NCI-H1417 (cell line): ENCODE measurements at places on chromosomes 12 and 14.

- DNase-seq = no peak
Measured at GRCh38 chr12:70783455-70783854, 137.1 kb downstream of the PTPRR start.

DNA sequence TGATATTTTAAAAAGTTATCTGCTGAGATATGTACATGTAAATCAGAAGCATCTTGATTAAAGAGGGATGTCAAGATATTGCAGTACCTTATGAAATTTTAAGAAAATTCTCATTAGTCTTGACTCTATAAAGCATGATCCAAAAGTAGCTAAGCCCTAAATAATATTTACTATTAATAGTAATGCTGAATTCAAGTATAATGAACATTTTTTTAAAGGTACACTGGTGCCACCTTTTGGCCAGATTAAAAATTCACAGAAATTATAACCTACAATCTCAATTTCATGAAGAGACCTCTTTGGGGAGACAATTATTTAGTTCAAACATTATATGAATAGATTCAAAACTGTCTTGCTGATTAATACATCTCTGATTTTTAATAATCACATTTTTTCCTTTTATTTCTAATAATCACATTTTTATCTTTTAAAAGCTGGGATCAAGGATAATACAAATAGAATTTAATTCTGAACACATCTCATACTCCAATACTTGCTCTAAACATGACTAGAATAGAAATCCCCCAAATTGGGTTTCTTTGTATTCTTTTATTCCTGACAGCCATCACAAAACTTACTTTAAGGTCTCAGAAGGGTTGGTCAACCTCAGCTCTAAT, 13.4 kb downstream of the AKAP5 start:
- peak; percentile 34 for DNase-seq

GRCh38 chr14:50719911-50720759, 52.0 kb upstream of the SAV1 start:
- no peak for DNase-seq

DNA sequence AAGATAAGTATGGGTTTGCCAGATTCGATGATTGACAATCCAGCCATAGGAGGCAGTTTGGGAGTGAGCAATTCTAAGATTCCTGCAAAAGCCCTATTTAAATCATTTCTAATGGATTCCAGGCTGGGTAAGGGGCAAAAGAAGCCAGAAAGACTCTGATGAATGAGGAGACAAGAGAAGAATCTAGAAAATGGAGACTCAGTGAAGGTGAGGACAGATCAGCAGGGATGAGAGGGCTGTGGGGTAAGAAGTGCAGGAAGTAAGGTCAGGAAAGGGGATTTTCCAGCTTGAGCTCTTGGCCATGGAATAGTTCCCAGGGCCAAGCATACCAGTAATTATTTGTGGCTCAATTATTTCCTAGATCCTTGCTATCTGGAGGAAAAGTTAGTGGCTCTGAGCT, 87.3 kb downstream of the TMX1 start:
- no peak for DNase-seq

- no peak for DNase-seq
Measured at GRCh38 chr14:24382064-24382371, 14.0 kb downstream of the NFATC4 start.

- no peak for DNase-seq
Measured at GRCh38 chr14:83777516-83777915, 1752.4 kb upstream of the FLRT2 start.

DNA sequence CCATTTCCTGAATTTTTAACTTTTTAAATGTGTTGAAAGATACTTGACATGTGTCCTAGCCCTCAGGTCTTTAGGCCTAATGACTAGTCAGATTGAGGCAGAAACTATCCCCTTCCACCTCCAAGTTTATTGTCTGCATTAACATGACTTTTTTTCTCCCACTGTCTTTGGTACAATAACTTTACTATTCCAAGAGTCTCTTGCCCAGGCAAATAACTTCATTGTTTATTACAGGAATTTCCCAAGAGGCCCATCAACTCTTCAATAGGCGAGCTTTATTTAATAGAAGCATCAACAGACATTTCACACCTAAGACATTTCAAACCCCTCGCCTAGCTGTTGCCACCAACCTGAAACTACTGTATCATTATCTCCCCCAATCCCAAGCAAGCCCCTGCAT, 10.7 kb downstream of the NFKBIA start:
- DNase-seq = no peak

DNA sequence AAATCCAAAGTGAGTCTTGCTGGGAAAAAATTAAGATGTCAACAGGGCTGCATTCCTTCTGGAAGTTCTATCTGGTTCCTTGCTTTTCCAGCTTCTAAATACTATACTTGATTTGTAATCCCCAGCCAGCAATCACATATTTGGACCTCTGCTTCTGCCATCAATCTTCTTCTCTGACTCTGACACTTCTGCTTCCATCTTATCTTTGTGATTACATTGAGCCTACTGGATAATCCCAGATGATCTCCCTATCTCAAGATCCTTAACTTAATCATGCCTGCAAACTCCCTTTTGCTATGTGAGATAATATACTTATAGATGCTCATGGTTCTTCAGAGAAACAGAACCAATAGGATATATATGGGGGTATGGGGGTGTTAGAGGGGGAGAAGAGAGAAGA, 49.9 kb upstream of the ZDHHC17 start:
- no peak for DNase-seq

DNA sequence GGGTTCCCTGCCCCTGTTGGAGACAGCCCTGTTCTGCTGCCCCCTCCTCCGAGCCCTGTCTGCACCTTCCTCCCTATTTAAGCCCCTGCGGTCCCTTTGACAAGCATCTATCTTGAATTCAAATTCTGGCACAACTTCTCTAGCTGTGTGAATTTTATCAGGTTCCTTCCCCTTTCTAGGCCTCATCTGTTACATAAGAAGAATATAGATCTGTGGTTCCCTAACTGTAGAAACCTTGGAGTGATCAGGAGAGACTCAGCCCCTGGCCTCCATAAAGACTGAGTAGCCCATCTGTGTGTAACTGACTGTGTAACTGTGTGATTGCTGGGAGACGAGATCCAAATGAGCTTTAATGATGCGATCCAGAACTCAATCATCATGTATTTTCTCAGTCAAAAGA, 13.0 kb upstream of the RACGAP1 start:
- DNase-seq = no peak

DNA sequence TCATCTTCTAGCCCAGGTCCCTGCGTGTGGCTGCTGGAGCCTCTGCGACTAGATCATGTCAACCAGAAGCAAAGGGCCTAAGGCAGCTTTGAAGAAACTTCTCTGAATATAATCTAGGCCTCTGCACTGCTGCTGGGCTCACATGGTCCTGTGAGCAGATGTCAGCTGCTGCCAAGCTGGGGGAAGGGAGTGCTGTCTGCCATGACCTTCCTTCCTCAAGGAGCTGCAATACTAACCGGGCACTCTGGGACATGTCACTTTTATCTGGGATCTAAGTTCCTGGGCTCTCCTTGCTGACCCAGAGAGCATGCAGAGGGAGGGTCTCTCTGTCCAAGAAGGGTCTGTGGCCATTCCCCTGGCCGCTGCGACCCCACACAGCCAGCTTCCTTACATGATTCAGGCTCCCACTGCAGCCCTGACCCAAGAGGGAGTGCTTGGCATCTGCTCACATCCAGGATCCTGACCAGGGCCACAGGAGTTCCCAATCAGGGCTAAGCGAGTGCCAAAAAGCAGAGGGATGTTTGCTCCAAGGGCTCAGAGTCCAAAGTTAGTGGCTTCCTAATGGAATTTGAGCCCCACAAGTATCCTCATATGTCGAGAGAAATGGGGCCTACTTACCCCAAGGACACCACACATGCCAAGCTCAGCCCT, 74.0 kb downstream of the PLEKHG3 start:
- DNase-seq = no peak

- DNase-seq = no peak
Measured at GRCh38 chr12:80188576-80188975, 89.2 kb downstream of the OTOGL start.

- no peak for DNase-seq
Measured at GRCh38 chr12:89709995-89710872, 1.6 kb upstream of the ATP2B1 start.

GRCh38 chr12:19849208-19849607, 409.9 kb downstream of the AEBP2 start:
- DNase-seq = no peak

- DNase-seq = no peak
Measured at GRCh38 chr14:32298346-32298745, 30.8 kb upstream of the AKAP6 start.

GRCh38 chr12:68034567-68034966, 45.3 kb downstream of the IFNG-AS1 start:
- DNase-seq = no peak

- peak; percentile 72 for DNase-seq
Measured at GRCh38 chr14:88505621-88506020, 49.2 kb downstream of the PTPN21 start.

GRCh38 chr14:50335989-50336824, 24.1 kb downstream of the DMAC2L start:
- DNase-seq = peak; percentile 11

GRCh38 chr12:13581031-13581430, 384.5 kb downstream of the EMP1 start:
- no peak for DNase-seq

GRCh38 chr12:115101520-115101919, 417.5 kb upstream of the TBX3 start:
- no peak for DNase-seq

GRCh38 chr12:66235626-66236281, 46.7 kb downstream of the IRAK3 start:
- DNase-seq = no peak

DNA sequence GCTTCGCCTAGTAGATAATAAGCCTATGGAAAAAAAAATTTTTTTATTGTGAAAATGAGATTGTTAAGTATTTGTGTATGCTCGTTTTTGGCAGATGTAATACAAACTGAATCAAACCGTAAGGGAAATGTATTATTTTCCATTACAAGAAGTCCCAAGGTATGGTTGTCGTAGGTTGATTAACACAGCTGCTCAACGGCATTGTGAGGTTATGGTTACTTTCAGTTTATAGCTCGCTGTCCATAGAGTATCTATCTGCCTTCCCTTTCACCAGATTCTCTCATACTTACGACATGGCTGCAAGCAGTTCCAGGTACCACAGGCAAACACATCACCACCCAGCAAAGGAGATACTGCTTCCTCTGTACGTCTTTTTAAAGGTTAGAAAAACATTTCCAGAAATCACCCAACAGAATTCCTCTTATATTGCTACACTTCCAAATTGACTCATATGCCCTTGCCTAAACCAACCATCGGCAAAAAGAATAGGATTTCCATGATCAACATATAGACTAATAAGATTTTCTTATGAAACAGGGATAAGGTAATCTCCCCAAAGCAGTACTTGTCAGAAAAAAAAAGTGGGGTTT, 338.6 kb downstream of the SYT1 start:
- DNase-seq = no peak

DNA sequence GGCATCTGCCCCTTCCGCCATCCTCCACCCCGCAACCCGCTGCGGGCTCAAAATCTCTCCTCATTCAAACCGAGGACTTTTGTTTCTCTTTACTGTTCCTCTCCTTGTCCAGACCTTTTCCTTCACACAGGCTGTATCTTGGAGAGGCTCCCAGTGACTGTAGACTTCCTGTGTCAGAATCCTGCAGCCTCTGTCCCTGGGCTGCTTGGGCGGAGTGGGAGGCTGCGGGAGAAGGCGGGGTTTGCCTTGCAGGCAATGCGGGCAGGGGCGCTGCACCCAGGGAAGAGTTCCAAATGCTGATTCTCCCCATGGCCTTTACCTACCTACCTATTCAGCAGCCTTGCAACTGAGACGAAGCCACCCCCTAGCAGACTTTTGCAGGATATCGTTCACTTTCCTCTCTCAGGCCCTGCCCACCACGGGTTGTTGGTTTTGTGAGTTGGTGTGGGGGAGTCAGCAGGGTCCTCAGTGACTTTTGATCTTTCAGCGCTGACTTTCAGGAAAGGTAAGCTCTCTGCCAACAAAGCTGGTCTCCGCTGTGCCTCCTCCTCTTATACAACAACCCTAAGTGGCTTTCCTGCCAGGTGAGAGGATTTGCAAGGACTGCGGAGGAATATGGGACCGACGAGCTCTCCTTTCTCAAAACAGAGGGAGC, 79.0 kb upstream of the KCNA1 start:
- DNase-seq = peak; percentile 53

DNA sequence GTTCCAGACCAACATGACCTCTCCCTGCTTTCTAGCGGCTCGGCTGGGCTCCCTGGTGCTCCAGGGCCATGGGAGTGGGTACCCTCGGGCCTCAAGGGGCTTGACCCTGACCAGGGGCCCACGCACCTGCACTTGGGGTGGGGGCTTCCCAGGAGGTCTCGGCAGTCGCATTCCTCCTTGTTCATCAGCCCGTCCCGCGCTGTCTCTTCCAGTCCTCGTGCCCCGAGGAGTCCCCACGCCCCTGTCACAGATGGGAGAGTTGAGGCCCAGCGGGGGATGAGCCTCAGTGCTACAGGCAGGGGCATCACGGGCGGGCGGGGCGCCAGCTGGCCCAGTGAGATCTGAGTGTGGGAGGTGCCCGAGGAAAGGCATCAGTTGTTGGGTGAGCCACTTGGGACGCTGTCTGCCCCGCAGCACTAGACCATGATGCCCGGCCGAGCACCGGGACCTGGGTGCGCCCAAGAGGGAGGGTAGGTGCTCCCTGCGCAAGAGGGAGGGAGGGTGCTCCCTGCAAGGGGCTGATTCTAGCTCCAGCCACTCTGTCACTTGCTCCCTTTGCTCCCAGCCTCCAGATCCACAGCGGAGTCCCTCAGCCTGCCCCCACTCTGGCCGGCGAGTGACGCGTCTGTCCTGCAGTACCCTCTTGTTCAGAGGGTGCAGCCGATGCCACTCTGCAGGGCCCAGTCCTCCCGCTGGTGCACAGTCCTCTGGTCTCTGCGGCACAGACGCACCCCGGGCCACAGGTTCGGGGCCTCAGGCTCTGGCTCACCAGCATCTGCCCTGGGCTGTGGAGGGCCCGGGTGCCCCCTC, 23.8 kb downstream of the MMP17 start:
- DNase-seq = no peak

DNA sequence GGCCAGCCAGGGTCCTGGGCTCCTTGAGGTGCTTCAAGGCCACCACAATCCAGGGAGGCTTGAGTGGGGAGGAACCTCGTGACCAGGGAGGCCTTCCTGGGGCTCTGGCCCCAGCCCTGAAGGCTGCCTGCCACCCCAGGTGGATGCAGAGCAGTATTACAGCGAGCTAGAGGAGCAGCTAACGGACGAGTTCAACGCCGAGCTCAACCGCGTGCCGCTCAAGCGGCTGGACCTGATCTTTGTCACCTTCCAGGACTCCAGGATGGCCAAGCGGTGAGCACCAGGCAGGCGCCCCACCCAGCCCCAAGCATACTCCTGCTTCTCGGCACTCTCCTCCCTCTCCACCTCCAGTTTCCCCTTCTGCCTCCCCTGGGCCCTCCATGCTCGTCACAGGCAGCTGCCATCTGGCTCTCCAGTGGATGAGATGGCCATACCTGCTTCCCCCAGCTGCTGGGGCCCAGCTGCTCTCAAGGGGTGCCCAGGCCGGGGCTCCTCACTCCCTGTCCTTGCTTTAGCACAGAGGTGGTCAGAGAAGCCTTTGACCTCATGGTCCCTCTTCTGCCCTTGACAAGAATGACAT, 30.6 kb downstream of the NGB start:
- no peak for DNase-seq

DNA sequence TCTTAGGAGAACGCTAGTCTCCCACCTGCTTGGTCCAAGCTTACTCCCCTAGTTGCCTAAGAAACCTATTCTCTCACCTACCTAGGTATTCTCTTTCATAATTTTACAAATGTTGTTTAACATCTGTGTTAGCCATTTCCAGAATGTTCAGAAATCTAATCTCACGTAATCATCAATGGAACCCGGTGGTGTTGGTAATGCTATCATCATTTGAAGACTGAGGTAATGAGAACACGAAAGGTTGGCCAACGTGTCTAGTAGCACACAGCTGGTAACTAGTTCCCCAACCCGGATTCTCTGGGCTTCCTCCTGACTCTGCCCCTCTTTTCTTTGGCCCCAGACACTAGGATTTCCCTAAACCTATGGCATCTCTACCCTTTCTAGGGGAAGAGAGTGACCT, 43.8 kb upstream of the EMP1 start:
- no peak for DNase-seq
